ENCODE measurements at places on chromosomes 6 and 20.
A peak's percentile ranks its signal among the peaks of the same experiment; 100 is the strongest.

DNA sequence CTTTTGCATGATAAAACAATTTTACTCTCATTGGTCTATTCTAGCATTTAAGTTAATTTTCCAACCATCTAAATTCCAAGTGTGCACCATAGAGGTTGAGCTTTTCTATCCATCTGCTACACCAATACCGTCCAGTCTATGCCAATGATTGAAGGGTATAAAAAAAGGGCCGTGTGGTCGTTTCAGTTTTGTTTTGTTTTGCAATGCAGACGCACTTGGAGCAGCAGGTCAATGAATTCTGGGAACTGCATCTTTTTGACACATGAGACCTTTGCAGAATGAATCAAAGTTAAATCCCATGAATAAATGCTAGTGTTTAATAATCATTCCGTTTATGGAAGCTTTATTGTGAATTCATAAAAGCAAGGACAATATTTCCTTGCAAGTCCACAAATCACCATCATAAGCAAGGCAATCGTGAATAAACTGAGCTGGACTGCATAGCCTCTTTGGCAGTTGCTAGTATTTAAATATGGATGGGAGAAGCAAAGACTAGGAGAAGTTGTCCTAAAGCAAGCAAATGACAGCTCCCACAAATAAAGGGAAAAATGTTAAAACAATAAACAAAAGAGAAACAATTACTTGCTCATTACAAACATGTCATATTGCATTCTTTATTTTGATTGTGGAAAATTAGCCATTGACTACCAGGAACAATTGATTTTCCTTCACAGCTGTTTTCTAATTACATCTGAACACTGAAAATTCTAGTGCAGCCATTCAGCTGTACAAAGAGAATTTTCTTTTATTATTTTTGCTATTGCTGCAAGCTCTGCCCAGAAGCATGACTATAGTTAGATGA is 649.7 kb upstream of the GJE1 start:
- H3K27ac ChIP-seq = peak overlapping the region; percentile 98
- H3K4me3 ChIP-seq = peak overlapping the region; percentile 79
- no peaks in the 10 kb centered on the region for H3K36me3 ChIP-seq
- DNase-seq = peak; percentile 19
- H3K4me1 ChIP-seq = peaks cover 62% of the 10 kb centered on the region

GRCh38 chr6:15754035-15754705 is 91.3 kb upstream of the DTNBP1 start:
- H3K27ac ChIP-seq = no peak overlapping the region
- H3K4me1 ChIP-seq = no peaks in the 10 kb centered on the region
- DNase-seq = no peak
- no peaks in the 10 kb centered on the region for H3K27me3 ChIP-seq

GRCh38 chr6:137717074-137718073 is 149.7 kb upstream of the TNFAIP3 start:
- peaks cover 51% of the 10 kb centered on the region for H3K4me1 ChIP-seq
- DNase-seq = peak; percentile 85
- H3K4me3 ChIP-seq = peak overlapping the region; percentile 76

DNA sequence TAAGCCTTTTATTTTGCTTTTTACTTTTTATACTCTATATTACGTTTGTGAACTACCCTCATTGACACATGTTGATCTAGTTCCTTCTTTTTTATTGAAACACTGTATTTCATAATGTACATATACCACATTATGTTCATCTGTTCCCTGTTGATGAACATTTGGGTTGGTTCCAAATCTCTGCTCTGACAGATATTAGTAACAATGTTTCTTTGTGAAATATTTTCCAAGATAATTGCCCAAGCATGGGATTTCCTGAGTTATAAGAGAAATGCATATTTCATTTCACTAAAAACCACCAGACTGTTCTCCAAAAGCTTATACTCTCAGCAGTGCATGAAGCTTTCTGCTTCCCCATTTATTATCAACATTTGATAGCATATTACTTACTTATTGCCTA is 44.2 kb upstream of the TNFRSF21 start:
- DNase-seq = no peak
- no peaks in the 10 kb centered on the region for H3K4me1 ChIP-seq
- H3K27ac ChIP-seq = no peak overlapping the region

DNA sequence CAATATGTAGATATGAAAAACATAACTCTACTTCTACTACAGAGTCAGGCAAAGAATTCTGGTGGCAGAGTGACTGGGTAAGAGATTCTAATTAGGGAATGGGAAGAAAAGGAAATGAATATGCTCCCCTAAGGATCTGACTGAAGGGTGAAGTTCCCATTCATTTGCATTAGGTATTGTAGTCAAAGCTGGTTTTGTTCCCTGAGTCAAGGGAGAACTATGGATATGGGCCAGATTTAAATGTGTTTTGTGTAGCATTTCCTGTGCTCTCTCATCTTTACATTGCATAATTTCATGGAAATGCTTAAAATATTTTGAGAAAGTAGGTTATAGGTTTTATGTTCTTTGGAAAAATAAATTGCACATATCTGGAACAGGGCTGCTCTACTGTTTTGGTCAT is 299.7 kb downstream of the BTBD3 start:
- H3K27me3 ChIP-seq = no peaks in the 10 kb centered on the region
- H3K36me3 ChIP-seq = no peaks in the 10 kb centered on the region
- no peak overlapping the region for H3K27ac ChIP-seq
- DNase-seq = no peak

DNA sequence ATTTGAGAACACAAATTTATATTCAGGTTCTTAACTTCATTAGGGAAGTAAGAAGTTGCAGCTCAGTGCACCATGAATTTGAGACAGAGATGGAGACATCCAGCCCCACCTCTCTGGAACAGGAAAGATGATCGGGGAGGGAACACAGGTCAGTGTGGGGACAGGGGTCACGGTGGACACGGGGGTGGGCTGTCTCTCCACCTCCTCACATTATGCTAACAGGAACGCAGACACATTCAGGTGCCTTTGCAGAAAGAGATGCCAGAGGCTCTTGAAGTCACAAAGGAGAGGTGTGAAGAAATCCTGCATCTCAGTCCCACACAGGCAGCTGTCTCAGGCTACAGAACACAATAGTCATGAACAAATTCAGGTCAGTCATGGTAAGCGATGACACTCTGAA is 3.1 kb downstream of the HLA-C start:
- H3K36me3 ChIP-seq = peaks cover 31% of the 10 kb centered on the region
- no peak for DNase-seq
- H3K4me3 ChIP-seq = peak overlapping the region; percentile 99
- H3K27ac ChIP-seq = peak overlapping the region; percentile 100

- no peak overlapping the region for H3K4me3 ChIP-seq
- no peak for DNase-seq
- no peaks in the 10 kb centered on the region for H3K4me1 ChIP-seq
- no peaks in the 10 kb centered on the region for H3K36me3 ChIP-seq
- no peaks in the 10 kb centered on the region for H3K27me3 ChIP-seq
These were observed 44.8 kb upstream of the IYD start for GRCh38 chr6:150324044-150324443.

GRCh38 chr20:33444797-33445560 is 1.4 kb upstream of the SNTA1 start:
- H3K27ac ChIP-seq = peak overlapping the region; percentile 93
- peak overlapping the region; percentile 93 for H3K4me3 ChIP-seq
- H3K36me3 ChIP-seq = no peaks in the 10 kb centered on the region
- peaks cover 9% of the 10 kb centered on the region for H3K27me3 ChIP-seq

DNA sequence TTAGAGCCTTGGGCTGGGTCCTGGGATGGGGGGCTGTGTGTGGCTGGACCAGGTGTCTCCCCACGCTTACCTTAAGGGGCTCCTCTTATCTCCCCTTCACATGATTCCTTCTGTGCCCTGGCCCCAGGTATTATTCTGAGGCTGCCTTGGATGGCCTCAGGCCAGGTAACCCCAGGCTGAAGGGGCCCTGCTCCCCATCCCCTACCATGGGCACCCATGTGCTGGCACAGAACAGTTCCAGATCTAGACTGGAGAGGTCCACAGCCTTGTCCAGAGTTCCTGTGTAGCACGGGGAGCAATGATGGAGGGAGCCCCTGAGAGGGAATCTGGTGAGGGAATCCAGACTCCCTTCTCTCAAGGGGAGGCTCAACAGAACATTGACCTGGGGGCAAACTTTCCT is 32.1 kb downstream of the MOCS1 start:
- no peaks in the 10 kb centered on the region for H3K4me1 ChIP-seq
- no peaks in the 10 kb centered on the region for H3K36me3 ChIP-seq
- H3K27me3 ChIP-seq = no peaks in the 10 kb centered on the region
- no peak overlapping the region for H3K27ac ChIP-seq

Data from immature natural killer cell (primary cell).